ENCODE measurements at places on chromosomes 4 and X.

GRCh38 chrX:53435997-53436396, 1.8 kb upstream of the HSD17B10 start:
- H3K27ac ChIP-seq, result peak overlapping the region; percentile 54
- no peaks in the 10 kb centered on the region for H3K27me3 ChIP-seq
- H3K4me1 ChIP-seq, result peaks cover 60% of the 10 kb centered on the region
- peaks cover 7% of the 10 kb centered on the region for H3K36me3 ChIP-seq
- H3K4me3 ChIP-seq, result no peak overlapping the region

DNA sequence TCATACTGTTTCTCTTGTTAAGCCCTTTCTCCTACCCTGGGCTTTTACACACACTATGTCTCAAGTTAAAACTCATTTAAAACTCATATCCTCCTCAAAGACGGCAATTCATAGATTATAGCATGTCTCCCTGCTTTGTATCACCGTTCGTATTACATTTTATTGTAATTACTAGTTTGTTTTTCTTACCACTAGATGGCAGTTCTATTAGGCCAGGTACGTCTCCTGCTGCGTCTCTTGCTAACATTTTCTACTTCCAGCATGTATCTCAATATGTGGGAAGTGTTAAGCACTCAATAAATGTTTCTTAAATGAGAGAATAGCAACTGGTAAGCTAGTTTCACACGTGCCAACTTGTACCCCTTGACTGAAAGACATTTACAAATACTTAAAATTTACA, 450.3 kb upstream of the PCDH7 start:
- no peaks in the 10 kb centered on the region for H3K36me3 ChIP-seq
- H3K4me1 ChIP-seq, result no peaks in the 10 kb centered on the region
- DNase-seq, result no peak
- no peak overlapping the region for H3K4me3 ChIP-seq
- H3K27me3 ChIP-seq, result no peaks in the 10 kb centered on the region
- H3K27ac ChIP-seq, result no peak overlapping the region

DNA sequence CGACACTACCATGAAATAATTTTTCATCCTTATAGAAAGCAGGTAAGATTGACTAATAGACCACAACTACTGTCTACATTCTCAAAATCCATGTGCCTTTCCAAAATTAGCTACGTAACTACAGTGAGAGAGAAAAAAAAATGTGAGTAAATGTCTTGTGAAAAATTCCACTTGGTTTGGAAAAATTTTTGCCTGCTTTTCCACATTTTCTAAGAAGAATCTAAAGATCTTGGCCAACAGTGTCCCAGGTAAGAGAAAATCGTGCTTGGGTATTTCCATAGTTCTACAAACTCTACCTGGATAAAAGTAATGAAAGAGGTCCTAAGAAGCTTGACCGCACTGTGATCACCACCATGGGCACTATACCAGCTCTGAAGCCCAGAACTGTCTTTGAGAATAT, 1.4 kb upstream of the CLCN3 start:
- H3K4me1 ChIP-seq, result peaks cover 55% of the 10 kb centered on the region
- peak overlapping the region; percentile 99 for H3K27ac ChIP-seq
- H3K36me3 ChIP-seq, result peaks cover 3% of the 10 kb centered on the region
- H3K27me3 ChIP-seq, result no peaks in the 10 kb centered on the region
- no peak for DNase-seq
- H3K4me3 ChIP-seq, result peak overlapping the region; percentile 93

DNA sequence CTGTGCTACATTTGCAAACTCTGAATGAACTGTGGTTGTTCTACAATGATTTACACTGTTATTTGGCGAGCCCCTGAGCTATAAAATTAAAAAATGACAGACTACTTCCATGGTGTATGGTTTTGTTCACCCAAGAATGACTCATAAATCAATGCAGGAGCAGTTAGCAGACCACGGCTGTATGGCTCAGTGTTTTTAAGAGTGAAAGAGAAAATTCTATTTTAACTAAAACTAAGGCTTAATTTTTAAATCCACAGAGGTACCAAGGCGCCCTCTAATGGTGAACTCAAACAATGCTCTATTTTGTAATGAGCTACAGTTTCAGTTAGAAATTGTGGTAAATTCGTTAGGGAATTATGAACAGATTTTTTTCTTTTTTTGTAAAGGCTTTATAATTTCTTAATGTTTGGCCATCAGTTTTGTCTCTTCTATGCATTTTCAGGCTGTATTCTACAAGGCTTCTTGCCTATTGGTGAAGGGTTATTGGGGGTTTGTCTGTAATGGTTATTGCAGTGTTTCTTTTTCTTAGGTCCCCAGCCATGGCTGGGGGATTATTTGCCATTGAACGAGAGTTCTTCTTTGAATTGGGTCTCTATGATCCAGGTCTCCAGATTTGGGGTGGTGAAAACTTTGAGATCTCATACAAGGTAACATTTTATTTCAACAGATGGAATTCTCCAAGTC, 32.5 kb downstream of the HMGB2 start:
- no peak for DNase-seq
- H3K4me1 ChIP-seq, result peaks cover 3% of the 10 kb centered on the region
- no peaks in the 10 kb centered on the region for H3K36me3 ChIP-seq
- no peaks in the 10 kb centered on the region for H3K27me3 ChIP-seq

- no peaks in the 10 kb centered on the region for H3K27me3 ChIP-seq
- no peak for DNase-seq
- H3K27ac ChIP-seq, result no peak overlapping the region
- H3K36me3 ChIP-seq, result no peaks in the 10 kb centered on the region
- H3K4me1 ChIP-seq, result no peaks in the 10 kb centered on the region
These were observed 242.5 kb downstream of the CFAP299 start for GRCh38 chr4:80578001-80578400.

DNA sequence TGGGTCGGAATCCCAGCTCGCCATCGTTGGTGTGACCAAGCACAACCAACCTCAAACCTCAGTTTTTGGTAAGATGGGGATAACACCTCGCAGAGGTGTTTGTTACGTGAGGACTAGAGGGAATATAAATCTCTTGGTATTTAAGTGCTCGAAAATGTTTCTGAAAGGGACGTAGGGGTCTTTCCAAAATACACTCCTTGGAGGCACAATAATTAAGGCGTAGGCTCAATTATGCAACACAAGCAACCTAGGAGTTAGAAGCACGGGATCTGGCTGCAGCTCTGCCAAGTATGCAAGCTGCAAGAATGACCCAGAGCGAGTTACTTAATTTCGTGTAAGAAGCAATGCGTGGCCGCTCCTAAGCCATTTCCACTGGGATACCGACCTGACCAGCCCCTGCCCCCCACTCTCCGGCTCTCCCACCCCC, 552 bp downstream of the ADH5 start:
- peaks cover 45% of the 10 kb centered on the region for H3K4me1 ChIP-seq
- peak; percentile 21 for DNase-seq
- peak overlapping the region; percentile 97 for H3K27ac ChIP-seq
- H3K36me3 ChIP-seq, result peaks cover 30% of the 10 kb centered on the region
- H3K4me3 ChIP-seq, result peak overlapping the region; percentile 93
- H3K27me3 ChIP-seq, result no peaks in the 10 kb centered on the region

DNA sequence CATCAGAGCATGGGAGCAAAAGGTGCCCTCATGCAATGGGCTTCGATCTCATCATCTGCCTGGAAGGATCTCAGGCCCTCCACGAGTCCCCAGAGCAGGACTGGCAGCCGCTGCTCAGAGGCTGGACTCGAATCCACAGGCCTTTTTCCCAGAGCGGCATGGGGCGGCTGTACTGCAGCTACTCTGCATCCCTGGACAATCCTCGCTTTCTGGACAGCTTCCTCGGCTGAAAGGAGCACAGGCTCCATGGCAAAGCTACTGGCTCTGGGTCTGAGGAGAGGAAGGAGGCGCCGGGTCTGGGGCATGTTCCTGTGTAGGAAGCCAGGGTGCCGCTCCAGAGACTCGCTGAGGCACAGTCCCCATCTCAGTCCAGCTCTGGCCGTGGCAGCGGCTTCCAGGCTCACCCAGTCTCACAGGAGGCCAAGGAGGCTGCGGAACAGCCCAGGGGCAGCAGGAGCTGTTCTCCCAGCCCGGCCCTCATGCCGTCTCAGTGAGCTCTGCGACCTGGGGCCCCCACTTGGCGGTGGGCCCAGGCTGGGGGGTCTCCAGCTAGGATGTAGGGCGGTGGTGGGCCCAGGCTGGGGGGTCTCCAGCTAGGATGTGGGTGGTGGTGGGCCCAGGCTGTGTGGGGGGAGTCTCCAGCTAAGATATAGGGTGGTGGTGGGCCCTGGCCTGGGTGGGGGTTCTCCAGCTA, 2.7 kb upstream of the SPON2 start:
- H3K4me3 ChIP-seq, result no peak overlapping the region
- no peak for DNase-seq
- H3K27me3 ChIP-seq, result peaks cover 29% of the 10 kb centered on the region
- H3K4me1 ChIP-seq, result peaks cover 18% of the 10 kb centered on the region

GRCh38 chr4:165234766-165235165, 27.4 kb downstream of the KLHL2 start:
- H3K27me3 ChIP-seq, result no peaks in the 10 kb centered on the region
- H3K4me3 ChIP-seq, result no peak overlapping the region
- H3K27ac ChIP-seq, result no peak overlapping the region
- peaks cover 45% of the 10 kb centered on the region for H3K36me3 ChIP-seq
- H3K4me1 ChIP-seq, result peaks cover 34% of the 10 kb centered on the region
- DNase-seq, result no peak

DNA sequence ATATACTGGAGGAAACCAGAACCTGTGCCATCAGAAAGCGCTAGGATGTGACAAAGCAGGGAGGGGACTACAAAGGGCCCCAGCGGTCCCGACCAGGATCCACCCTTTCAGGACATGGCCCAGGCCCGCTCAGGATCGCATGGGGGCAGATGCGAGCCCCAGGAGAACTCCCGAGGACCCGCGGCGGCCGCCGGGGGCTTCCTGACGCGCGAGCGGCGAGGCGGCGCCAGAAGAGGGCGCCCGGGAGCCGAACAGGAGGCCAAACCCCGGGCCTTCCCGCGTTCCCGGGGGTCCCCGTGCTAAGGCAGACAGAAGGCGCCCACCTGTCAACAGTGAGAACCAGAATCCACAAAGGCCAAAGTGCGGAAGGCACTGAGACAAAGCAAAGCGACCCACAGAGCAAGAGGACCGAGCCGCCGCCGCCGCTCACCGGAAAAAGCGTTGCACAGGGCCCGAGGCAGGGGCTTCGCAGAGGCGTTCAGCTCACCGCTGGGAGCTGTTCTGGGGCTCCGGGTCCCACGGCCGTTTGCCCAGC, 7.3 kb upstream of the OPN1LW start:
- peaks cover 39% of the 10 kb centered on the region for H3K4me1 ChIP-seq

- no peak overlapping the region for H3K27ac ChIP-seq
- peaks cover 8% of the 10 kb centered on the region for H3K4me1 ChIP-seq
- H3K27me3 ChIP-seq, result peaks cover 2% of the 10 kb centered on the region
- no peaks in the 10 kb centered on the region for H3K36me3 ChIP-seq
- no peak for DNase-seq
These were observed 120.8 kb upstream of the HS3ST1 start for GRCh38 chr4:11549525-11549924.

DNA sequence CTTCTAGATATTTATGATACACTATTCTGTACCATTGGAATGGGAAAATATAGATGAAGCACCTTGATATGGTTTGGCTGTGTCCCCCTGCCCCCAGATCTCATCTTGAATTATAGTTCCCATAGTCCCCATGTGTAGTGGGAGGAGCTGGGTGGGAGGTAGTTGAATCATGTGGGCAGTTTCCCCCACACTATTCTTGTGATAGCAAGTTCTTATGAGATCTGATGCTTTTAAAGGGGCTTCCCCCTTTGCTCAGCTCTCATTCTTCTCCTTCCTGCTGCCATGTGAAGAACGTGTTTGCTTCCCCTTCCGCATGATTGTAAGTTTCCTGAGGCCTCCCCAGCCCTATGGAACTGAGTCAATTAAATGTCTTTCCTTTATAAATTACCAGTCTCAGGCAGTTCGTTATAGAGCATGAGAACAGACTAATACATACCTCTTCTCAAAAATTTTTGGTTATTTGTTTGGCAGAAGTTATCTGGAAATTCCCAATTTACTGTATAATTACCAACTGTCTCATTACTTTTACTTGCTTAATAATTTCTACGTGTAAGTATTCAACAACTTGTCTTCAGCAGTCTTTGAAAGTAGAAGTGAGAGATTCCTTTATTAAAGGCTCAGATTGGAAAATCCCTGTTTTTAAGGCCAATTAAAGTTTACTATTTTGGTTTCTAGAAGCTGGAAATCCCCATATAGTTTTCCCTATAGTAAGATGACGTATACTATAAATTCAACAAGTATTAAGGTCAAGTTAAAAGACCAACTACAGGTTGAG, 152.7 kb downstream of the RNF150 start:
- H3K4me1 ChIP-seq, result no peaks in the 10 kb centered on the region
- no peaks in the 10 kb centered on the region for H3K36me3 ChIP-seq
- no peak overlapping the region for H3K4me3 ChIP-seq
- no peak for DNase-seq
- no peaks in the 10 kb centered on the region for H3K27me3 ChIP-seq
- H3K27ac ChIP-seq, result no peak overlapping the region

DNA sequence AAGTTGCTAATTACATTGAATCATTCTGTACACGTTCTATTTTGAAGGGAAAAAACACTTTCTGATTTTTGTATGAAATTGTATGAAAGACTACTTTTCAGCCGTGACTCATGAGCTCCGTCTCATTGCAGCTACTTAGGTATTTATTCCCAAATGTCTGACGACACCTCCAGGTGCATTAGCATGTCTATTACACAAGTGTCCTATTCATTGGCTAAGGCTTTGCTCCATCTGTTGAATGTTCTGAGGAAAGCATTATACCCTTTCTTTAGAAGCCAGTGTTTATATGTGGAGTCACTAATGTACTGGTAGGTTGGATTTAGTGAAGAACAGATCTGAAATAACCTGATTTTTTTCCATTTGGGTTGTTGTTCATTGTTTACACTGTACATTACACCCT, 51.8 kb downstream of the MAP7D3 start:
- no peak overlapping the region for H3K27ac ChIP-seq
- no peak for DNase-seq
- peaks cover 40% of the 10 kb centered on the region for H3K4me1 ChIP-seq
- H3K4me3 ChIP-seq, result no peak overlapping the region
- H3K36me3 ChIP-seq, result no peaks in the 10 kb centered on the region

- H3K27me3 ChIP-seq, result peaks cover 1% of the 10 kb centered on the region
- no peaks in the 10 kb centered on the region for H3K4me1 ChIP-seq
- no peak for DNase-seq
These were observed 37.8 kb downstream of the WWC2 start for GRCh38 chr4:183136855-183137254.

DNA sequence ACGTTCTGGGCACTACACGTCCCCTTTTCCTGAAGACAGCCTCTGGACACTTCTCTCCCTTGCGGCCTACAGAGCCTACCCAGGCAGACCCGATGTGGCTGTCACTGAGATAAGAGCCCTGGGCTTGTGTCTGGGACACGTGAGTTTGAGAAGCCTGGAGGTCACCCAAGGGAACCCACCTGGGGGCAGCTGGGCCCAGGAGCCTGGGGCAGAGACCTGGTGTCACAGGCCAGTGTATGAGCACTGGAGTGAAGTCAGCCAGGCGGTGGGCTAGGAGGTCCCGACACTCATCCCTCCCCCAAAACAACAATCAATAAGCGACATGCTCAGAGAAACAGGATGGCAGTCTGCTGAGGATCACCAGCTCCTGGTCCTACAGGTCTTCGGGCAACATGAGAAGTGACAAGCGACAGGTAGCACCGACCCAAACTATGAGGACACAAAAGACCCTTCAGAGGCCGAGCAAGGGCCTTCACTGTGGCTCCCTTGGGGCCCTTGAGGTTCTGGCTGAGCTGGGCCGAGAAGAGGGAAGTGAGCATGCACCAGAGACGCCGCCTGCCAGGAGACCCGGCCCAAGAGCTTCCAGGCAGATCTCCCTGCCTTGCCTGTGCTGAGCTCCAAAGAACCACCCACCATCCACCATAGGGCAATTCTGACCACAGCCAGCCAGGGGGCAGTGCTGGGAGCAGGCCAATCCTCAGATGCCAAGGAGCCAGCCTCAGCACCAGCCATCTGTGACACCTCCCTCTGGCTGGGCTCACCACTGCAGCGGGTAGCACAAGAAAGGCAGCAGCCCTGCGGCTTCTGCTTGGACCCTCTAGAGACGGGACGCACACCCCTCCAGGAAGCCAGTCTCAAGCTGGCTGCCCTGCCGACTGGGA, 11.0 kb upstream of the DUSP9 start:
- H3K36me3 ChIP-seq, result no peaks in the 10 kb centered on the region
- peak; percentile 21 for DNase-seq
- H3K27me3 ChIP-seq, result peaks cover 5% of the 10 kb centered on the region
- no peak overlapping the region for H3K27ac ChIP-seq
- no peaks in the 10 kb centered on the region for H3K4me1 ChIP-seq
